ENCODE measurements at places on chromosomes 2 and 18.

GRCh38 chr2:218894151-218894879 is 13.7 kb downstream of the WNT10A start:
- DNase-seq = peak; percentile 61

GRCh38 chr2:102264952-102265351 is 46.4 kb upstream of the IL1RL1 start:
- no peak for DNase-seq

GRCh38 chr2:20509770-20510490 is 63.1 kb downstream of the RHOB start:
- peak; percentile 93 for DNase-seq

DNA sequence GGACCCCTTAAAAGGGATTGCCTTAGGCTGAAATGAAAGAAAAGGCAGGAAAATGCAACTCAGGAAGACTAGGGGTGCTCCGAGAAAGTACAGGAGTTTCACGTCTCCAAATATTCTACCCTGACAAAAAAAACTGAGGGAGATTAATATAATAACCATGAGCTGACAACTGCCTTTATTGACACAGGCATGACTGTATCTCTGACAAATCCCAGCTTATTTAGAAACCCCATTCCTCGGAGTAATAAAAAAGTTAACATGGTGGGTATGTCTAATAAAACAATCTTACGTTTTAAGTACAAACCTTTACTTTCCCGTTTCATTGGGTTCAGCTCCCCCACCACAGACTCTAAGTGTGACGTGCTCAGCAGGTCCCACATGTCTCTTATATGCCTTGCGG is 7.9 kb upstream of the RBFA start:
- no peak for DNase-seq

DNA sequence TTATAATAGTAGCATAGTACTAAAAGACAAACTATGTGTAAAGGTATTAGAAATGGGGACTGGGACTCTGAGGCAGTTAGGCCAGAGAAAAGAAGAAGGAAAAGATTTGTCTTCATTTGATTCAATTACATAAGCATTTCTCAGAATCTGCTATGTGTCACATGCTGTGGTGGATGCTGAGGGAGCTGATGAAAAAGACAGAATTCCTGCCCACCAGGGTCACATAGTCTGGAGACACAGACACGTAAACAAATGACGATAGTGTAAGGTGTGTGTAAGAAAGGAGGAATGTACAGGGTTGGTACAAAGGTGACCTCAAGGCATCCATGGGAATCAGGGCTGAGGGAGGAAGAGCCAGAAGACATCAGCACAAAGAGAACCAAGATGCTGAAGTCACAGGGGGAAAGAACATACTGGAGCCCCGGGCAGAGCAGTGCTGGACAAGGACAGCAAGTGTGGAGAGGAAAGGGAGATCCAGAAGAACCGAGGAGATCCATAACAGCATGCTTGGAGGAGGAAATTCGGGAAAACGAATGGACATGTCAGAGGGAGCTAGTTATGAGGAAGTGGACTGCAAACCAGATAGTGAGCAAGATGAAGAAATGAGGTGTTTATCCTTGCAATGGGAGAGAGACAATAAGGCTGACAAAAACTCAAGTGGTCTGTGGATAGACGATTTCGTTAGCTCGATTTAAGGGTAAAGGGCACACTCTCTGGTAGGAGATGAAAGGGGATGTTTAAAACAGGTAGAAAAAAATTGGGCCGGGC is 1.2 kb upstream of the MAPRE3 start:
- no peak for DNase-seq

- DNase-seq = no peak
Measured at GRCh38 chr2:80030135-80030534, 274.4 kb downstream of the LRRTM1 start.

GRCh38 chr2:234044157-234044556 is 6.3 kb upstream of the SPP2 start:
- no peak for DNase-seq

- peak; percentile 94 for DNase-seq
Measured at GRCh38 chr2:135876066-135876711, at the start of gene MCM6. TSS of gene MCM6 (minus strand) at chr2:135876443. CDS start at chr2:135876365, 78 bp downstream.

GRCh38 chr2:242051463-242051862 is 181.9 kb downstream of the RTP5 start:
- no peak for DNase-seq

DNA sequence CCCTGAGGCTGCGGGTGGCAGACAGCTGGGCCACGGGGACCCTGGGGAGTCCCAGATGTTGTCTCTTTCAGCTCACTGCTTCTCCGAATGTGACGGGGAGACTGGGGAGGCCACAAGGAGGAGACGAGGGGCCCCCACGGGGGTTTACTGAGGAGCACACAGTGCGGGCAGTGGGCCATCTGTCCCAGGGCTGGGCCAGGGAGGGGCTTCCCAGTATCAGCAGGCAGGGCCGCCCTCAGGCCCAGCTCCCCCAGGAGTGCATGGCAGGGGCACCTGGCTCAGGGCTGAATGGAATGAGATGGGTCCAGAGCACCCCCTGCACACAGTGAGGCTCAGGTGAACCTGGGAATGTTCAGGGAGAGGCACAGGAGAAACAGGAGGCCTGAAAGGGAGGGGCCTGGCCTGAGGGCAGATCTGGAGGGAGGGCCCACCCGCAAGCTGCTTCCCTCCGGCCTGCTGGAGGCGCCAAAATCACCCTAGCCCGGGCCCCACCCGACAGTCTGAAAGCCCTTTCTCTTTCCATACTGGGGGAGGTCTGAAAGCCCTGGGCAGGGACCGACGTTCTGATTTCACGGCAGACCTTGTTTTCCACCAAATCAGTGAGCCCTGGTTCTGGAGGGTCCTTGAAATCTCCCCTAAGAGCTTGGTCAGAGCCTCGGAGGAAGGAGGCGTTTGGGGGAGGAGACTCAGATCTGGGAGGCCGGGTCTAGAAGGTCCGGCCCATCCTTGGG is 35.5 kb upstream of the PTMA start:
- peak; percentile 92 for DNase-seq

DNA sequence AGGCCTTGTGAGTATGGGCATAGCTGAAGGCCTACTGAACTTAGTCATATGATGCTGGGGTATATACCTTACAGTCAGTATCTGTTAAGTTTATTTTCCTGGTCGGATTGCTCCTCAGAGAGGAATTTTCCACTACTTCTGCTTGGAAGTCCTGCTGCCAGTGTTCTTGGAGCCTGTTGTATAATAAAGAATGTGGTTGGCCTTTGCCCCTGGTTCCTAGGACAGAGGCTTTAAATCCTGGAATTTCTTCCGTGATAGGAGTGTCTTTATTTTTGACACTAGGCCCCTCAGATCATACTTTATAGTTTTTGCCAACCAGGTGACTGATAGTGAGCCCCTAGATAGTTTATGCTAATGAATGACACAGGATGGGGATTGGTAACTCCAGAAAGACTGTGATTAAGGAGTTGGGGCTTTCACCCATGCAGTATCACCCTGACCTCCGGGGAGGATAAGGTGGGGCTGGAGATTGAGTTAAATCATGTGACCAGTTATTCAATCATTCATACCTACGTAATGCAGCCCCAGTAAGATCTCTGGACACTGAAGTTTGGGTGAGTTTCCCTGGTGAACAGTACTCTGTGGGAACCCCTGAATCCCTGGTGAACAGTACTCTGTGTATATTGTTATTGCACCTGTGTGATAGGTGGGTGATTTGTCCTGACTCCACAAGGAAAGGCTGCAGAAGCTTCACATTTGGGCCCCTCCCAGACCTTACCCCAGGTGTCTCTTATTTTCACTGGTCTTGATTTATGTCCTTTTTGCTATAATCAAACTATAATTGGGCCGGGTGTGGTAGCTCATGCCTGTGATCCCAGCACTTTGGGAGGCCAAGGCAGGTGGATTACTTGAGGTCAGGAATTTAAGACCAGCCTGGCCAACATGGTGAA is 56.9 kb downstream of the COMMD1 start:
- peak; percentile 10 for DNase-seq

- no peak for DNase-seq
Measured at GRCh38 chr2:74036450-74037195, 51.9 kb downstream of the TET3 start.

- DNase-seq = peak; percentile 97
Measured at GRCh38 chr2:234496835-234497593, at the start of gene ARL4C. TSS of gene ARL4C (minus strand) at chr2:234497081. CDS start at chr2:234496586, 495 bp downstream.

DNA sequence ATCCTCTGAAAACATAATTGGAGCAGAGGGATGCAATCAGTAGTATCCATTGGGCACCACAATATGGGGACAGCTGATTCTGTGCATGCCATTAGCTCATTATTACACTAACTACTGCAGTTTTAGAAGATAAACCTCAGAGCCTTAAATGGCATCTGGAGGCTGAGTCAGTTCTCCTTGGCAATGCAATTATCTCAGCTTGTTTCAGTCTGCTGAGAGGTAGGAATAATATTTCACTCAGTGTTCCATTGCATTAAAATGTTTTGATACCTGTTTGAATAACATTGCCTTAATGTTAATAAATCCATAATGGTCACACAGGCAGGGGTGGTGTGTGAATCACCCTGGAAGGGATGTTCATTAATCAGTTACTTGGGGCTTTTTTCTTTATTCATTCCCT is 309.6 kb downstream of the LRRTM1 start:
- DNase-seq = no peak

GRCh38 chr2:42770288-42771131 is 6.6 kb upstream of the OXER1 start:
- peak; percentile 94 for DNase-seq

GRCh38 chr2:165725421-165725820 is 68.6 kb downstream of the GALNT3 start:
- no peak for DNase-seq

DNA sequence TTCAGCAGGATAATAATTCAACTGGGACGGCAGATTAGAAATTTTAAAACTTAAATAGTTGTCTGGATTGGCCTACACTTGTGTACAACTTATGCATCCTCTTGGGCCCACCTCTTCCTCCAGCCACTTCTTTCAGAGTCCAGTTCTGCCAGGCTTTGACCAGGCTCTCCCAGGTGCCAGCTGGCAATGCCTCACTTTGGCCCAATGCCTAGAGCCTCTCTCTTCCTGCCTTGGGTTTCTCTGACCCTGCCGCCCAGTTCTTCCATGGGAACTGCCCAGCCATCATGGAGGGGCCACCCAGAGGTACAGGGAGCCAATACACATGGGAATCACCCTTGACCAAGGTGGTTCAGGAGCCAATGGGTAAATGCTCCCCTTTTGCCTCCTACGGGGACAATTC is 135.5 kb downstream of the IRS1 start:
- DNase-seq = no peak

- no peak for DNase-seq
Measured at GRCh38 chr2:201631041-201631440, 12.3 kb downstream of the TMEM237 start.

DNA sequence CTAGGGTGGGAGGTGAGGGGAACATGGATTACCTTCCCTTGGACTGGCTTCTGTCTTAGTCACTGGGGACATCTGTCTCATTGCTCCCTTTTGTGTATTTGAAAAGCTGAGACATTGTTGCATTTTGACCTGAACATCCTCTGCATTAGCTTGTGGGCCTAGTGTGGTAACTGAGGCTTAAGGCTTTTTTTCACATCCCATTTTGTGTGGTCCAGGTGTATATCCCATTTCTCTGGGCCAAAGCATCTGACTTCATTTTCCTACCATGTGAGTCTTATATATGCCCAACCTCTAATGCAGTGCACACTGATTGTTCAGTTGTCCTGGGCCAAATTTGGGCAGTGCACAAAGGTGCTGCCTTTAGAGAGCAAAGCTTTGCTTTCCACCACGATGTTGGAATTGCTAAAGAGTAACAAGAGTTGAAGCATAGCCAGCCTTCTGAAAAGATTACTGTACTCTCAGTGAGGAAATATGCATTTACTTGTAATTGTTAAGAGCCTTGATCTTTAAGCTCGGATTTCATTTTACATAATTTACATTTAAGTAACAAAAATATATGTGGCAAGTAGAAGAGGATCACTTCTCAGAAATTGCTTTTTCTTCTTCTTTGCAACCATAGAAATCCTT is 13.3 kb downstream of the PRKCE start:
- DNase-seq = no peak

DNA sequence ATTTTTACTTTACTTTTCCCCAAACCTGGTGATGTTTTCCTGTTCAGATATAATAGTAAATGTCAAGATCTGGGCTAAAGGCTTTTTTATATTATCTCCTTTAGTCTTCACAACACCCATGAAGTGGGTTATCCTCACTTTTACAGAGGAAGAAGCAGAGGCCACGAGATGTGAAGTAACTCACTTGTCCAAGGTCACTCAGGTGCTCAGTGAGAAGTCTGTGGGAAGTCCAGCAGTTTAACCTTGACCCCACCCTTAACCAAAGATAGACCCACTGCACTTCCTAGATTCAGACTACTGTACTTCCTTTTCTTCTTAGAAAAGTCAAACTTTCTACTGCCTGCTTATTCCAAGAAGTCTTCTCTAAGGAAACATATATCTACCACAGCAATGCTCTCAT is 56.3 kb upstream of the STAT1 start:
- no peak for DNase-seq

- no peak for DNase-seq
Measured at GRCh38 chr2:96114903-96115581, 1.3 kb downstream of the ADRA2B start.

DNA sequence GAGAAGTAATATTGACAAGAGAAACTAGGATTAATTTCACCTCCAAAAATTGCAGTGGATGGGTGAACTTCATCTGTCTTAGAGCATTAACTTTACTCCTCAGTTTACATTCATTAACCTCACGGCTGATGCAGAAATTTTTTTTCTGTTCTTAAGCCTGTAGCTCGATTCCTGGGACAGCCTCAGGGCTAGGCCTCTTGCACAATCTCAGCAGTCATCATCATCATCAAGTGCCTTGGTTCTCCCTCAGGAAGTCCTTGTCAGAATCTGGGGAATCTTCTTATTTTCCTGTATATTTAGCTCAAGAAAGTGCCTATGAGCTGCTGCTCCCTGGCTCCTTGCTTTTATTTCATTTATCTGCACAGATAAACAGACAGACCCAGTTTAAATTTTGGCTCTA is 1272.2 kb upstream of the LRRTM1 start:
- no peak for DNase-seq

DNA sequence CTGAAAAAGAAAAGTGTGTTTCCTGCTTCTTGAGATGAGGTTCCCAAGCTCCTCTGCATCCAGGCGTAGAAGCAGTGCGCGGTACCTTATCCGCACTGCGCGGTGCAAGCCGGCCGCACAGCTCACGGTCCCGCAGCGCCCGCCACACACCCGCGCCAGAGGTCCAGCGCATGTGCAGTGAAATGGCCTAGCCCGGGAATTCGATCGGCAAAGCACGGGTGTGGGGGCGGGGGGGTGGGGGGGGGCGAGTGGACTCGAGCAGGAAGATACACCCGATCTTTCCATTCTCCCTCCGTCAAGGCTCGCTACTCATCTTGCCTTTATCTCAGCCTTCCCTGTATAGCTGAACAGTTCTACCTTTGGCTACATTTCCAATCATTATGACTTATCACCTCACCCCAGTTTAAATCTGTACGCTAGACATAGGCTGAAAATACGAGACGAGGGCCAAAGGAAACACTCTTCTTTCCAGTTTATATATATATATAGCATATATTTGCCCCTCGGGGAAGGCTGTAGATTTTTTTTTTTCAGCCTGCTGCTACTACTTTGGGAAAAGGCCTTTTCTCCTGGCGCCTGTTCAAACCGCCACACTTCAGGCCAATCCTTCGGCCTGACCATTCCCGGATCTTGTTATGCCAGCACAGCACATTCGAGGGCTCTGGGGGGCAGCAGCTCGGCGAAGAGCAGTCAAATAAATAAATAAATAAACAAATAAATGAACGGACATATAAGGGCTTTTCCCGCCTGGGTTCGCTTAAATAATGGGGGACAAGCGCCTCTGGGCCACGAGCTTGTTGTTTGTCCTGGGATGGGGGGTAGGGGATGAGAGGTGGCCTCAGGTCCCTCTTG is 10.4 kb downstream of the HOXD8 start:
- peak; percentile 54 for DNase-seq

- no peak for DNase-seq
Measured at GRCh38 chr2:38380397-38381130, 3.5 kb upstream of the ATL2 start.

- DNase-seq = no peak
Measured at GRCh38 chr2:170006587-170007325, 171.2 kb upstream of the MYO3B start.

Data from H7 (cell line).